ENCODE measurements at places on chromosomes 5 and 9. TPM values are rescaled to one million over a fixed set of nuclear protein-coding genes. Genes with fewer than 3 reads are reported as not detected.

The KIAA1191 gene
- 163 TPM for total RNA-seq

The SLC45A2 gene
- 0.82 TPM for total RNA-seq

The FOXD4L3 gene
- total RNA-seq = not detected

The CSF1R gene
- total RNA-seq = 1.4 TPM

The CD274 gene
- 21.4 TPM for total RNA-seq

The SREK1IP1 gene
- total RNA-seq = 27.3 TPM

The UBE2QL1 gene
- total RNA-seq = 0.34 TPM

The ZBTB34 gene
- total RNA-seq = 14.7 TPM

The TYRP1 gene
- 0.26 TPM for total RNA-seq

The SLIT3 gene
- total RNA-seq = 20.7 TPM

The FBN2 gene
- 105 TPM for total RNA-seq

The ARHGEF39 gene
- 0.53 TPM for total RNA-seq

The ITGA2 gene
- 35.9 TPM for total RNA-seq

The IARS1 gene
- total RNA-seq = 232 TPM

The FOXD4L4 gene
- not detected for total RNA-seq

The ELP1 gene
- total RNA-seq = 23.4 TPM

The LRRC70 gene
- total RNA-seq = 0.64 TPM

The CCDC112 gene
- total RNA-seq = 10.5 TPM

Measured in astrocyte (in vitro differentiated cells and primary cell).